Stimulated activated CD4-positive, alpha-beta T cell treated with anti-CD3 and anti-CD28 coated beads, Interleukin-15, amount 100 ng/mL, for 1 hour (primary cell): ENCODE measurements at places on chromosomes 7 and 10.

- DNase-seq = no peak
Observed at GRCh38 chr7:38525857-38526256, 105.3 kb downstream of the AMPH start.

GRCh38 chr7:148056406-148056805, 534.2 kb upstream of the C7orf33 start:
- no peak for DNase-seq

DNA sequence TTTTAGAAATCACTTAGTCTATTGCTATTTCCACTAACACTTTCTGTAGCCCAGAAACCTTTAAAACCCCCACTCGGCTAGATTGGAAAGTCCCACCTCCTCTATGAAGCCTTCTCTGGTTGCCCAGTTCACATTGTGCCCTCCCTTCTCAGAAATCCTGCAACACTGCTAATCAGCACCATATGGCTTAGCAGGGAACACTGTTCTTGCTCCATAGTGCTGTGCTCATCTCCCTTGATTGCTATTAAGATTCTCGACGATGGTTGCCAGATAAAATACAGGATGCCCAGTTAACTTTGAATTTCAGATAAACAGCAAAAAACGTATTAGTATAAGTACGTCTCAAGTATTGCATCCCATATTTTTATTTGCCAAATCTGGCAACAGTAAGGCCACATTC, 40.1 kb upstream of the XPNPEP1 start:
- DNase-seq = no peak

DNA sequence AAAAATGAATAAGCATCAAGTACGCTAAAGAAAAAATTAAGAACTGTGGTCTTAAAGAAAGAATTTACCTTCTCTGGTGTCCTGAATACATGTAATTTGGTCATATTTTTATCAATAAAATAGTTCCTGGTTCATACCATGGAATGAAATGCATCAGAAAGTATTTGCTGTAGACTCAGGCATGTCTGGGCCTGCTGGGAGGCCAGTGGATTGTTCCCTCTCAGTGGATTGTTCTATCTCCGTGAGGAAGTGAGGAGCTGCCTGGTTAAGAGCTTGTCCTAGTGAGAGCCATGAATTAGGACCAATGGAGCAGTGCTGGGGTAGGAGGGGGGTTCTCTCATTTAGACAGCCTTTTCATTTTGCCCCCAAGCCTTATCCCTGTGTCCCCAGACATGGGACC, 211.7 kb upstream of the HABP2 start:
- DNase-seq = no peak

GRCh38 chr10:59387951-59388670, 25.8 kb upstream of the FAM13C start:
- no peak for DNase-seq

GRCh38 chr10:7085147-7085912, 325.5 kb downstream of the SFMBT2 start:
- DNase-seq = no peak

DNA sequence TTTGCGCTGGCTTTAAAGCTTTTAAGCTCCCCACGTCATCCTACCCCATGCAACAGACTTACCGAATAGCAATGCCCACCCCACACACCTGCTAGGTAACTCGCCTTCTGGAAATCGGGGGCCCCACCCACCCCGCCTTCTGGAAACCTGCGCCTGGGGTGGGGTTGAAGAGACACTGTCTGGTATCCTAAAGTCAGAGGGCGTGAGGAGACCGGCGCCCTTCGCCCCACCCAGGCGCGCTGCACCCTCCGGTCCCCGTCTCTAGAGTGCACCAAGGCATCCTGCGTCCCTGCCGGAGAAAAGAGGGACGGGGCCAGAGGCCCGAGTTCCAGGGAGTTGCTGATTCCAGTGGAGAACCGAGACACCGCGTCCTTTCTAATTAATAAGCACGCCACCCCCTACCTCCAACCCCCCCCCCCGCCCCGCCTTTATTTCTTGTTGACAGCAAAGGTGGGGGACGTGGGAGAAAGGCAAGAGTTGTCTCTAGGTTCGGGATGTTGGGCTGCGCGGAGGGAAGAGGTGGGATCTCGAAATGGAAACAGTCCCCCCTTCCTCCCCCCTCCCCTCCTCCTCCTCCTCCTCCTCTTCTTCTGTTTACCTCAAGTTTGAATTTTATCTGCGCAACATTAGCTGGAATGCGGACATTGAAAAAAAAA, 220.9 kb upstream of the MKLN1 start:
- DNase-seq = peak; percentile 29

DNA sequence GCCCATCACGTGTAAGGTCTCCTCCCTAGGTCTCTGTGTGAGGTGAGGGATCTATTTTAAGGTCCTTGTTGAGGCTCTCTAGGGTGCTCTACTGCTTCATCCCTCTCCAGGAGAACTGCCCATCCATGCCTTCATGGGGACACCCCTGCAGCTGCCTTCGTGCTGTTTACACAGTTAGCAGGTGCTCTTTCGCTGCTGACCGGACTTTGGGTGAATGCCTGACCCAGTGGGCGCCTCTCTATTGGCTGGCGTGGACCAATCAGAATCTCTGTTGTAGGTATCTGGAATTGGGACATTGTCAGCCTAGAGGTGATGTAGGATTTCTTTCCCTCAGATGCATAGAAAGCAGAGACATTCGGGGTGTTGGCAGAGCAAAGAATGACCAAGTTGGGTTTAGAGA, 38.7 kb upstream of the HMX3 start:
- no peak for DNase-seq

DNA sequence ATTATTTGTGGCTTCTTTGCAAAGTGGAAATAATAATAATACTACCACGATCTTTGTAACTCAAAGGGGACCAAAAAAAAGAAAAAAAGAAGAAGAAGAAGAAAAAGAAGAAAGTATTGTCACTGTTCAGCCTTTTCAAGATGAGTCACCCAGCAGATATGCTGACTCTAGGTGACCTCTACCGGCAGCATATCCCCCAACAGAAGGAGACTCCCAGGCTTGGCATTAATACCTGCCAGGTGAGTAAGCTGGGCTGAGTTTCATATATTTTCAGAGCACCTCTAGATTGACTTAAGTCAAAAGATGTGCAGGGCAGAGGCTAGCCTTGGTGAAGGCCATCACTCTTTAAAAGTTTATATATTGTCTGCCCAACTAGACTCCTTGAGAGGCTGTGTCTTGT, 30.4 kb upstream of the GPR26 start:
- DNase-seq = no peak

- DNase-seq = no peak
Observed at GRCh38 chr10:5828725-5829124, 15.5 kb upstream of the GDI2 start.

GRCh38 chr10:117412469-117413010, 37.3 kb upstream of the PDZD8 start:
- no peak for DNase-seq

DNA sequence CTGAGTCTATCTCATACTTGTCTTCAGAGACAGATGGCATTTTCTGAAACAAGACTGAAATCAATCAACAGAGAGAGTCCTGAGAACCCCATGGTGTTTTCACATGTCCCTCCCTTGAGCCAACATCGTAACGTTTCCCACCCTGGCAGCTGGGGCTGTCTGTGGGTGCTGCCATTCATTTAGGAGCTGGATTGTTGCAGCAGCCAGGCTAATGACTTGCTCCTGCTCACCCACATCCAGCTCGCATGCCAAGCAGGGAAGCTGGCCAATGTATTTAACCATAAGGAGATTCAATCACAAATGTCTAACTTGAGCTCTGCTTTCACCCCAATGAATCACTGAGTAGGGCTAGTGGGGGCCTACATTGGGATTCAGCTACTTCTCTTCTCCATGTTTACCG, 146.1 kb downstream of the ADRA2A start:
- no peak for DNase-seq

GRCh38 chr10:46287846-46288477, 1.2 kb downstream of the ANTXRL start:
- no peak for DNase-seq

DNA sequence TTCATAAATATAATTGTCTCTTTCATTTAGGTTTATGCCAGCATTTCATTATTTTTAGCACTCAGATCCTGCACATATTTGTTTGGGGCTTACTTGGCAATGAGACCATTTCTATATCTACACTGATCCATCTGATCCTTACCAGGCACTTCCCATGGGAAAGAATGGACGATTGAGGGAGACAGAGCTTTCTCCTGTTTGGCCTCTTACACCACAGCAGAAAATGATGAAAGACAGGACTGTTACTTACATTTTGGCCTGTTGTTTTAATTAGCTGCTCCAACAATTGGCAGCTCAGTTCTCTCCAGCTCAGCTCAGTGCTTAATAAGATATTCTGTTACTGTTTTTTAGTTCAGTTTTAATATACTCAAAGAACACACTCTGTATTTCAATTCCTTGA, 77.6 kb upstream of the RSU1 start:
- no peak for DNase-seq

GRCh38 chr7:665736-666453, 60.6 kb upstream of the DNAAF5 start:
- DNase-seq = no peak

DNA sequence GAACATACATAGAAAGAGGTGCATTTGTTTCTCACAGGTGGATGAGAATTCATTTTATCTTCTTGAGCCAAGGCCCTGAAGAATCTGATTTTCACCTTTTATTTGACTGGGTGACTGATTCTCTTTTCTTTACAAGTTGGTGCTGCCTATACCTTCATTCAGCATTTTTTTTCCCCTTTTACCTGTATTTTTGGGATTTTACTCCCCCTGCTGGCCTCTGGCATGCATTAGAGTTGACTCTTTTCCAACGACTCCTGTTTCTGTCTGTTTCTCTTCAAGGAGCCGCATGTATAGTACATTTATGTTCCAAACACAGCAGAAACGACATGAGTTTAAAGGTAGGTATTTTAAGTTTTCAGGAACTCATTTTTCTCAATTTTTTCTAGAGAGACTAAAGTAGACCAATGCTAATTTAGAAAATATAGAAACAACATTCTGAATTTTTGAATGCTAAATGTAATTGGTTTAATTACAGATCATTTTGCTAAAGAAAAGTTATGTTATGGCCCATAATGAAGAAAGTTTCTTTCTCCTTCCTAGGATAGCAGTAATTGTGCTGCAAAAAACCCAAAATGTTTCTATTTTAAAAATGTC, 149.8 kb upstream of the HDAC9 start:
- no peak for DNase-seq

GRCh38 chr7:135277161-135277560, 43.5 kb downstream of the STRA8 start:
- DNase-seq = no peak

GRCh38 chr10:101710059-101710695, 15.2 kb upstream of the FBXW4 start:
- DNase-seq = no peak

- DNase-seq = no peak
Observed at GRCh38 chr10:36888925-36889573, 236.3 kb upstream of the ANKRD30A start.

- DNase-seq = no peak
Observed at GRCh38 chr10:133592716-133593115, 27.3 kb upstream of the SYCE1 start.

DNA sequence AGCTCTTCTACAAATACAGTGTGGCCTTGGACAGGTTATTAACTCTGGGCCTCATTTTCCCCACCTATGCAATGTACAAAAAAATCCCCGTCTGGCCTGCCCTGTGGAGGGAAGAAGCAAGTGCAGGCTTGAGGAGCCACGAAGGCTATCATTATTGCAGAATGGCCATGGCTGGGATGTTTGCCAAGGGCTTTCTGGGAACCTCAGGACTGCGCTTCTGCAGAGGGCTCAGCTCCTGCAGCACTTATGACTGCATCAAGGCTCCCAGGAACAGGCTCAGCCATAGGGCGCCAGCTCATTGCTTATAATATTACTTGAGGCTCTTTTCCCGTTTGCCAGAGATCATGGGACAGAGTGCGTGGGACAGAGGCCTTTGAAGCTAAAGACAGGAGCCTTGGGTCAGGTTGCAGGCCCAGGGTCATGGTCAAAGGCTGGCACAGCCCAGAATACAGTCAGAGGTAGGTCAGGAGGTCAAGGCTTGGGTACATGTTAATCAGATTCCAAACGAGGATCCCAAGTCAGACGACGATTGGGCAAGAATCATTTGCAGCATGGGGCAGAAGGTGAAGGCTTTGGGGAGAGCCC, 20.6 kb upstream of the C10orf105 start:
- DNase-seq = no peak

- DNase-seq = no peak
Observed at GRCh38 chr10:63318491-63318890, 147.3 kb downstream of the JMJD1C start.

GRCh38 chr10:45000752-45001380, at the start of gene ZNF22:
ZNF22 (plus strand) TSS chr10:45000923; CDS start chr10:45003369, 2,446 bp downstream.
- peak; percentile 35 for DNase-seq

DNA sequence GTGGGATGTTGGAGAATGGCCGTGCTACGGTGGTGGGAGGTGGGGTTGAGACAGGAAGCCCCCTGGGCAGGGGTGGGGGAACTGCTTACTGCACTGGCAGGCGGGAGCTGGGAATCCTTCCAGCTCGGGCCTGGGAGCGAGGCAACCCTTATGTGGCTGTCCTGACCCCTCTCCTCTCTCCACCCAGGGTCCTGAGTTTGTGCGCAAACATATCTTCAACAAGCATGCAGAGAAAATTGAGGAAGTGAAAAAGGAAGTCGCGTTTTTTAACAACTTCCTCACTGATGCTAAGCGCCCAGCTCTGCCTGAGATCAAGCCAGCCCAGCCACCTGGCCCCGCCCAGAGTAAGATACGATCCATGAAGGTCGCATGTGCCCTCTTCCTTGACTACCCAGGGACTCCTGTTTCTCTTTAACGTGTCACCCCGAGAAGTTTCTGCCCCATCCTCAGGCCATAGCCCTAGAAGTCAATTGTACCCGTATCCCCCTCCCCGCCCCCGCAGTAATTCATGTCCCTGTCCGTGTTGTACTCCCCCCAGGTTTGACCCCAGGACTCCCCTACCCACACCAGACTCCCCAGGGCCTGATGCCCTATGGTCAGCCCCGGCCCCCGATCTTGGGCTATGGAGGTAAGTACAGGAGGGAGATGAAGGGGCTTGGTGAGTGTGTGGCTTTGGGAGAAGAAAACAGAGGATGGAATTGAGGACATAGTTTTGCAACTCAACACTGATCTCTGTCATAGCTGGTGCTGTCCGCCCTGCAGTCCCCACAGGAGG, 1.8 kb downstream of the UFSP1 start:
- DNase-seq = no peak
